KG1 (cell line): ENCODE measurements at places on chromosomes 7 and 10.

- no peak for DNase-seq
Measured at GRCh38 chr7:85802211-85802610, 615.4 kb upstream of the SEMA3D start.

DNA sequence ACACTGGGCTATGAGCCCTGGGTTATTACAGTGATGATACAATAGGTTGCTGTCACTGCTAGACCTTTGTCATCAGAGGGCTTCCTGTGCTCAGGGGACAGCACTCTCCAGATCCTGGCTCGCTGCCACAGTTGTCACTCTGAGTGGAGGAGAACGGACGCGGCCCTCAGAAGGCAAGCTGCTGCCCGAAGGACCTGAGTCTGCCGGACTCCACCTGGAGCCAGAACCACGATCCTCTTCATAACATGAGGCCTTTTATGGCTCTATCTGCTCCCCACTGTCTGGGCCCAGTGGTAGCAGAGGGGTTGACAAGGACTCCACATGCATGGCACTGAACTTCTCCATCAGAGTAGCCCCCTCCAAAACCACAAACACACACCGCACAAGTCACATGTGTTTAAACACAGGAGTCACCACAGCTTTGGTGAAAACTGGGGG, 94.7 kb upstream of the EFCAB10 start:
- DNase-seq: no peak

DNA sequence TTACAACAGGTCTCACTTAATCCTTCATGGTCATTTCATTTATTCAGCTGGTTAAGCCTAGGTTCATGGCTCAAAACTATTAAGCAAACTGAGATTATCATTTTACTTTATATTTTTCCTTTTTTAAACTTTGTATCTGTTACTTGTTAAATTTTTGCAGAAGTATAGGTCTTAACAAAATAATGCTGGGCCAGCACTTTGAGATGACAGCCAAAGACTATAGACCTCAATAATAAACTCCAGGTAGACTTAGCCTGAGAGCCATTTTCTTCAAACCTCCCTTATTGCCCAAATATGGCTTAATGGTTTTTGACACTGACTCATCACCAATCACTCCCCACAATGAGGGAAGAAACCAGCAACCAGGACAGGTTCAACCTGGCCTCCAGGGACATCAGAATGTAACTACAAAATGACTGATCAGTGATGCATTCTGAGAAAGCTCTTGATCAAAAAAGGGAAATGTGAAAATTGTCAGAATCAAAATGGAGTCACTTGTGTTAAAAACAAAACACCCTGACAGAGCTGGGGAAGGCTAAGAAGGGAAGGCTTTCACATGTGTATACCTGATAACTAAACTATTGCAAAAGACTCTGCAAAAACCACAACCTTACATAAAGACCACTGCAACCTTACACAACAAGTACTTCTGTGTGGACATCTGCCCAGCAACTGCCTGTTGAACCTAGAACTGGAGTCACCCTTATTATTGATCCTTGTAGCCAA, 2.1 kb upstream of the CCDC126 start:
- DNase-seq: no peak

- no peak for DNase-seq
Measured at GRCh38 chr10:74587109-74587854, 239.1 kb upstream of the KAT6B start.

DNA sequence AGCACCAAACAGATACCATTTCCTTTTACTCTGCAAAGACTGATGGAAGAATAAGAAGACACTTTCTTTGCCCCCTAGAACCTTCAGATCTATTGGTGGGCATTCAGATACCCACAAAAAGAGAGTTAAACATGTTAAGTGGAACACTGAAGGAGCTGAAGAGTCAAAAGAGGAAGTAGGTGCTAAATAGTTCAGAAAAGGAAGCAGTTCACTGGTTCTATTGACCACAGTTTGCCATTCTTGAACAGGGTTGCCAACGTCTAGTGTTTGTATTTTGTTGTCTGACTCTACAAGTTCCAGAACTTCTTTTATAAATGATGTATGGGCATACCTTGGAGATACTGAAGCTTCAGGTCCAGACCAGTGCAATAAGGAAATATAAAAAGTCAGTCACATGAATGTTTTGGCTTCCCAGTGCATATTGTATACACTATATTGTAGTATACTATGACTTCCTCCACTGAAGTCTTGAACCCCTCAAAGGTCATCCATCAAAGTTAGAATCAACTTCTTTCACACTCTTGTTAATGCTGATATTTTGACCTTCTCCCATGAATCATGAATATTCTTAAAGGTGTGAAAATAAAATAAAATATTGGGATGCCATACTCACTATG, 47.5 kb upstream of the AGR3 start:
- DNase-seq: peak; percentile 36

DNA sequence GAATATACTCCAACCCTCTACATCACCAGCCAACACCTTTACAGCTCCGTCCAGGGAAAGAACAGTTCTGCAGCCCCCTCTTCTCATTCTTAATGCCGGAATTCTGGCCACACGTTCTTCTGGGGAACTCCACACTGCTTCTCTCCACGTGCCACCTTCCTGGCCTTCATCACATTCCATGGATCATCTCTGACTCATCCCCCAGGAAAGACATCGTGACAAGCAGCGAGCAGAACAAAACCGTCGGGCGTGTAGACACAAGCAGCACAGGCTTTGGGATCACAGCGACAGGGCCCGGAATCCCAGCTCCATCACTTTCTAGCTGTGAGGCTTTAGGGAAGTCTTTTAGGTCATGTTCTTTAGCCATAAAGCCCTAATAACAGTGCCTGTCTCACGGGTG, 590.3 kb upstream of the FOXK1 start:
- no peak for DNase-seq

DNA sequence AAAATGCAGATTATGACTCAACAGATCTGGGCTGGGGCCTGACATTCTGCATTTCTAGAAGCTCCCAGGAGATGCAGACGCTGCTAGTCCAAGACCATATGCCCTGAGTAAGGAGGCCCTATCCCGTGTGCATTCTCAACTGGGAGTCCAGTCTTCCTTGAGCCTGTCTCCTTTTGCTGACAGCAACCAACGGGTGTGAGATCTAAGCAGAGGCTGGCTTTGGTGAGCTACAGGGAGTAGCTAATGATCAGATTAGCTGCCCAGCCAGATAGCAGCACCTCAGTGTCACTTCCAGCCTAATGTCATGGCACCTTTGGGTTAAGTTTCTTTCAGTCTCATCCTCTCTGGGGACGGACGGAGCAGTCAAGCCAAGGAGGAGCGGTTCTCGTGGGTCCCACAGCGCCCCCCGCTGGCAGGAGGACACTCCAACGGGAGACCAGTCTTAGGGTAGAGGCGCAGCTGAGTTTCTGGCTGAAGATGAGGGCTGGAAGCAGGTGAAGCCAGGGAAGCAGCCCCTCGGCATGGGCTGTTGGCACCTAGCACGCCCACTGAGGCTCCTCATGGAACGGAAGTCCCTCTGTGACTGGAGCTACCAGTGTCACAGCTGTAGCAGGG, 154.0 kb downstream of the CCDC3 start:
- no peak for DNase-seq

GRCh38 chr10:100345570-100346330, 1.3 kb upstream of the SCD start:
- DNase-seq: no peak

DNA sequence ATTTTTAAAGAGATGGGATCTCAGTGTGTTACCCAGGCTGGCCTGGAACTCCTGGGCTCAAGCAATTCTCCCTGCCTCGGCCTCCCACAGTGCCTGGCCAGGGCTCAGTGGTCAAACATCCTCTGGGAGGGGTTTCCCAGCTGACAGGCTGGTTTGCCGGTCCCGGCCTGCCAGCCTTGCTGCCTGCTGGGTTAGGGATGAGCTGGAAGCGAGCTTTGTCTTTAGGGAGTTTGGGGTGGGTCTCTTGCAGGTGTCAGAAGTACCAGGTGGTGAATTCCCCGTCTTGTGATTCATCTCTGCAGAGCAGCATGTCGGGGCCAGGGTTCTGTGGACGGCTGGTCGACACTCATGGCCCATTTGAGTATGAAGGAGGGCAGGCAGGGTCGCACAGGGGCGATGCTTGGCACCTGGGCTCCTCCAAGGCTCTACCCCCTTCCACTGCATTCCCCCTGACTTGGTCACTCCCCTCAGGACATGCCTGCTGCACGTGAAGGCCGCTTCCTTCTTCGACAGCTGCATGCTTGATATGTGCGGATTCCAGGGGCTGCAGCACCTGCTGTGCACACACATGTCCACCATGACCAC, 30.3 kb downstream of the ZAN start:
- no peak for DNase-seq

DNA sequence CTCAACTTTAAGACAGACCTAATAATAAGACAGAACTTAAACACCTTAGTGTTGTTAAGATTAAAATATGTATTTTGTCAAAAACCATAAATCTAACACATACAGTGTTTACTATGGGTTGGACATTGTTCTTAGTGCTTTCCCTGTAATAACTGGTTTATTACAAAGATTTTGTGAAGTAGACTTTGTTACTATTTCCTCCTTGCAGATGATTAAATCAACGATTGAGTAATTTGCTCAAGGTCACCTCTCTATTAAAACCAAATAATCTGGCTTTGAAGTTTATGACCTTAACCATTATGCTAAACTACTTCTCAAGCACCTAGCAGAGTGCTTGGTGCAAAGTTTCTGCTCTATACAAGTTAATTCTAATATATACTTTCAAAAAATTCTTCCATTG, 102.7 kb upstream of the FAM3C start:
- DNase-seq: no peak

GRCh38 chr7:79806161-79806734, 328.4 kb upstream of the GNAI1 start:
- no peak for DNase-seq

GRCh38 chr7:147443942-147444341, 1146.6 kb upstream of the C7orf33 start:
- no peak for DNase-seq

DNA sequence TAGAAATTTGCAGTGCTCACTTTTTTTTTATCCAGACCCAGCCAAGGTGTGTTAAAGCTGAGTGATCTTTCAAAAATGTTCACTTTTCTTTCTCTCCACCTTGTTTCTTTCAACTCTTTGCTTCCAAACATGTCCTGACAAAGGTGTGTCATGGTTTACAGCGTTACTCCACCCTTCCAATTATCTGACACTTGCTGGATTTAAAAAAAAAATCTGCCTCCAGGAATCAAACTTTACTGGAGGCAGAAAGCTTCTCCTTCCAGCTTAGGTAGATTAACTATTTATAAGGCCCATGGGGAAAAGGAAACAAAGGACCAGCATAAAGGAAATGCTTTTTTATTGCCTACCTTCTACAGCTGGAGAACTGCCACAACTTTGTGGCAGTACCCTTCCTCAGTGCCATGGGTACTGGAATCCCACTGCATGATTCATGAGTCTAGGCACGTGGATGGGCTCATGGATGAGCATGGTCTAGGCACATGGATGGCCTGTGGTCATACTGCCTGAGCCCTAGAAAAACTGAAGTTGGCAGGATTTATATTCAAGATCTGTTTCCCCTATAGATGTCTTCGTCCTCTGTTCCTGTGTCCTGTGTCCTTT, at the start of gene COL17A1:
COL17A1 (minus strand) TSS at position 80 of the 600 bp plus-strand sequence. CDS start 5,207 bp downstream, outside the sequence.
- DNase-seq: no peak

- DNase-seq: no peak
Measured at GRCh38 chr10:79405221-79405994, 40.0 kb downstream of the ZCCHC24 start.

DNA sequence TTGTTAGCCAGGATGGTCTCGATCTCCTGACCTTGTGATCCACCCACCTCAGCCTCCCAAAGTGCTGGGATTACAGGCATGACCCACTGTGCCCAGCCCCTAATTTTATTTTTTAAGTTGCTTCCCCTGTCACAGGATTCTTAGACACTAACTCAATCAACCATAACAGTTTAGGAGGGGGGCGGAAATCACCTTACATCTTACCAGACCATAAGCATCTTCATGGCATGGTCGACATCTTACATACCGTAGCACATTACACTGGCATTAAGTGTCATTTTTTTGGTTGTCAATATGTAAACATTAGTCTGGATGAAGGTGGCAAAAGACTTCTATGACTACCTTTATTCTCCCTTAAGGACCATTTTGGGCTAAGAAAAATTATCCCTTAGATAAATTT, 95.6 kb downstream of the TRIM24 start:
- DNase-seq: no peak

- DNase-seq: no peak
Measured at GRCh38 chr10:48459270-48460150, 145.4 kb downstream of the ARHGAP22 start.

DNA sequence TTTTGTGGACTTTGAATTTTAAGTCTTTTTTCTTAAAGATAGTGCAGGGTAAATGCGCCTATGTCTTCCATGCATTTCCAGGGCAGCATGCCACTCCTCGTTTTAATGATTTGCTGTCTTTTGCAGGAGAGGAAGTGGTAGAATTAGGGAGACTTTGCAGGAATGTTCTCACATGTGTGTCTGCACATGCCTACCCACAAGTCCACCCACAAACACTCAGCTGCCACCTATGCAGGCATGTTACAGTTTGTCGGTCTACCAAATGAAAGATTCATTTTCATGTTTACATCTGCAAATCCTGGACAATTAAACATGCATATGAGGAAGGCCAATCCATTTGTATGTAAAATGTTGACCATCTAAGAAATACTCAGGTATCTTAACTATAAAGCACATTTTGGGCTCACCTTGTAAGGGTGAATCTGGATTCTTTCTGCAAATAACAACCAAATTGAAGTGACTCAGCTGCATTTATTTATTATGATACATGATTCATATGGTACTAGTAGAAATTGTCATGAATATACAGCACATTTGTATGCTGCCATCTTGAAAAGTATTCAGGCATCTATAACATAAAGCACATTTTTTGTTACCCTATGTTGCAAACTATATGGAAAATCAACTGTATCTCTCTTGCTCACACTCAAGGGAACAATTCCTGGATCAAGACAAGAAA, 4.7 kb upstream of the TEX36 start:
- DNase-seq: no peak

DNA sequence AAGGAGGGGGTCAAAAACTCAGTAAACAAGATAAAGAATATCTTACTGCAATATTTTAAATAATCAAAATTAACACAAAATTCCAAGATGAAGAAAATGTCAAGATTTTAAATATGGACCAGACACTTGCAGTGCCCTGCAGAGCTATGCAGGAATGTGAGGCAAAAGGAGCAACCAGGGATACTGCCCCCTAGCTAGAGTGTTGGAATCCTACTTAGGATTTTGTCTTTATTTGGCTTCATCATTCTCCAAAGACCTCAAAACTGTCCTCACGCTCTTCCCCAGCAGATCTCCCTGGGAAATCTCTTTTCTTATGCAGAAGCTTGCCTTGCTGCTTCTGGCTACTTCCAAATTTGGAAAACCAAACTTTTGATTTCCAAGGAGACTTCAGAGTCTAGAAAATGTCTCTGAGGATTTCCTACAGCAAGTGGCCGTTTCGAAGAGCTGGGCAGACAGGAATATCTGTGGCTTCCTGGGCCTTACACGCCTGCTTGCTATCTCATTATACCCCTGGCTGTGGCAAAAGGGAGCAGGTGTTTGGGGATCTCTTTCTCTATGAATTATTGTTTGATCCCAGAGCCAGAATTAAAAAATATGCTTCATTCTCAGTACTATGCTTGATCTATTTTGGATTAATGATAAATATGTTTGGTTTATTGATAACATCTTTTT, 232.2 kb upstream of the BMPER start:
- no peak for DNase-seq

GRCh38 chr10:89301232-89301631, 614 bp upstream of the IFIT2 start:
- no peak for DNase-seq
